NCI-H1930 (cell line): ENCODE measurements at places on chromosomes 16 and 17.

DNA sequence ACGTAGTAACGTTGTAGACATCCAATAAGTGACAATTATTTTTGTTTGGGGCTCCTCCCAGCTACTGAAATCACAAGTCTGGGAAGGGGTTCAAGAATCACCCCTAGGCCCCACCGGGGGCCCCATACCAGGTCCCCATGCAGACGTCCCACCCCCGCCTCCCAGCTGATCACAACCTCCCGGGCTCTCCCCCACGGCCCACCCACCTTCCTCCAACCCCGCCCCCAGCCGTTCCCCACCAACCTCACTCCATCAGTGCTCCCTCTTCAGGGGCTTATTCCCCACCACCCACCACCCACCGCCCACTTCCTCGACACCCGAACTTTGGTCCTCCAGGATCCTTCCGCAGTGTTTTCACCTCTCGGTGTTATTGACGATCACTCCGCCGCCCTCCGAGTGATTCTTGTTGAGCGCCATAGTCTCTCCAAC is 240 bp downstream of the WBP2 start:
- no peak for DNase-seq

GRCh38 chr17:43416998-43417890 is 18.5 kb downstream of the ARL4D start:
- DNase-seq: no peak

DNA sequence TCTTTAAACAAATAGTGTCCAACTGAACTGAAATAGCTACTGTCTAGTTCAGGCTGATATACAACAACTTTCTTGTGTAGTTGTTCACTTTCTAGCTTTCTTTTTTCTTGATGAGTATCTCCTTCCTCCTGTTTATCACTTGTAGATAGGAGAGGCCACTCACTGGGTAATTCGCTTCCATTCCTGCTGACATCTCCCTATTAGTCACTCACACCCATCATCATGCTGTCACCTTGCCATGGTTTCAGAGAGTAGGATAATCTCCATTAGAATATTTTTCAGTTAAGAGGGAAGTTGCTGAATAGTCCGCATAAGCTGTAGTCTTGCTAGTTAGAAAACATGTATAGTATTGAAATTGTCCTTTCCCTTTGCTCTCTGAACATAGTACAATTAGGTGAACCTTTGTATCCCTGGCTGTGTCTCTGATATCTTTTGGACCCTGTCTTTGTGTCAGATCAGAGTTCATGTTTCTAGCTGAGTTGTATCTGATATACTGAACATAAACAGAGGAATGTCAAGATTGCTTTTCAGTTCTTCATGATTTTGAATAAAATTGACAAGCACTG is 64.4 kb upstream of the RASL10B start:
- DNase-seq: no peak

GRCh38 chr16:49665482-49666230 is 190.3 kb downstream of the ZNF423 start:
- DNase-seq: no peak

DNA sequence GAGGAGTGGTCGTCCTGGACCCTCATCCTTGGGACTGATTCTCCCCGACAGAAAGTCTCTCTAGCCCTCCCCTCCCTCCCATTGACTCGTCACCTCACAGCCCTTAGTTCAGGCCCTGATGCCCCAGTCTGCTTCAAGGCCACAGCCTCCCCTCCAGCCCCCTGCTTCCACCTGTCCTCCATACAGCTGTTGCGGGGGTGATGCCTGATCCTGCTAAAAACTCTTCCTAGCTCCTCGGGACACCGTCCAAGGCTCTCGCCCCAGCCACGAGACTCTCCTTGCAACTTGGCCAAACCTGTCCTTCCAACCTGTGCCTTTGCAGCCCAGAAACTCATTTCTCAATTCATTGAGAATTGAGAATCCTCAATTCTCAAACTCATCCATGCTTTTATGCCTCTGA is 6.8 kb downstream of the STAC2 start:
- DNase-seq: no peak
